Glomerular endothelial cell (primary cell): ENCODE measurements at places on chromosomes 11 and 22.

- no peak for DNase-seq
Observed at GRCh38 chr11:34166806-34167740, 61.6 kb downstream of the NAT10 start.

GRCh38 chr22:45251825-45252224 is 11.1 kb upstream of the KIAA0930 start:
- no peak for DNase-seq

GRCh38 chr11:119845305-119845704 is 116.3 kb upstream of the NECTIN1 start:
- DNase-seq: no peak

- DNase-seq: no peak
Observed at GRCh38 chr11:23100726-23101125, 240.5 kb upstream of the CCDC179 start.

- no peak for DNase-seq
Observed at GRCh38 chr11:126833065-126833464, 167.5 kb downstream of the KIRREL3 start.

GRCh38 chr22:35582218-35582860 is 34.8 kb downstream of the MB start:
- no peak for DNase-seq

DNA sequence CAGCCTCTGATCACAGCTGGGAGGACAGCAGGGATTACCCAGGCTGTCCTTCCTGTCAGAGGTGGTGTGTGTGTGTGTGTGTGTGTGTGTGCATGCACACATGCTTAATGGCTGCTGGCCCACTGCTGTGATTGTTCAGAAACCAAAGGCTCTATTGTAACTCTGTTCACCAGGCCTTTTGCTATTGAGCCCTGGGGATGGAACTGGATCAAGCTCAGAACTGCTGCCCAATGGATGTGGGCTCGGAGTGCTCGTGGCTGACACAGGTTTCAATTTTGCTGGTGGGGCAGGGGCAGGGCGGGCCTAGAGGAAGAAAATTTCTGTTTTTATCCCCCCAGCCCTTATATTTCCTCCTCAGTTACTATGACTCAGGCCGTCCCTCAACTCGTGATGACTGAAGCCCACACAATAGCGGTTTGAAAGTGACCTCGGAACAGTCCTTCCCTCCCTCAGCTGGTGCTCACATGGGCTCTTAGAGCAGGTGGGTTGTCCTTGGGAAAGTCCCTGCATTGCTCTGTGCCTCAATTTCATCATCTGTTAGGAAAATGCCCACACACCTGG is 359.3 kb downstream of the TENM4 start:
- DNase-seq: no peak

GRCh38 chr11:1755692-1756561 is 5.5 kb upstream of the IFITM10 start:
- DNase-seq: no peak

- no peak for DNase-seq
Observed at GRCh38 chr11:116829525-116830183, at the start of gene APOC3. TSS of gene APOC3 (plus strand) at chr11:116829907. CDS start at chr11:116830583, 676 bp downstream.

DNA sequence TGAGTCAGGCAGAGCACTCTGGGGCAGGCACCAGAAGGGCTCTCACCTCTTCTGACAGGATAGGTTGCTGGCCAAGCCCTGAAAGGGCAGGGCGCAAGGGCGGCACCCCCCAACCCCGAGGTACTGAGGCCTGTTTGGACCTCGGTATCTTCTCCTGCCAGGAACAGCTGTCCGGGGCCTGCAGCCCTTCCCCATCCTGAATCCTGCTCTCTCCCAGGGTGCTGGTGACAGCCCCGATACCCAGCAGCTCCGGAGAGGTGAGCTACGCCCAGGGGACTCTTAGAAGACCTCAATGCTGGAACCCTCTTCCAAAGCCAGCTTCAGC is 79.1 kb downstream of the PHF21B start:
- DNase-seq: no peak

- peak; percentile 84 for DNase-seq
Observed at GRCh38 chr11:9708544-9708943, 44.7 kb downstream of the SWAP70 start.

- no peak for DNase-seq
Observed at GRCh38 chr11:126109941-126110731, 47.5 kb upstream of the CDON start.

DNA sequence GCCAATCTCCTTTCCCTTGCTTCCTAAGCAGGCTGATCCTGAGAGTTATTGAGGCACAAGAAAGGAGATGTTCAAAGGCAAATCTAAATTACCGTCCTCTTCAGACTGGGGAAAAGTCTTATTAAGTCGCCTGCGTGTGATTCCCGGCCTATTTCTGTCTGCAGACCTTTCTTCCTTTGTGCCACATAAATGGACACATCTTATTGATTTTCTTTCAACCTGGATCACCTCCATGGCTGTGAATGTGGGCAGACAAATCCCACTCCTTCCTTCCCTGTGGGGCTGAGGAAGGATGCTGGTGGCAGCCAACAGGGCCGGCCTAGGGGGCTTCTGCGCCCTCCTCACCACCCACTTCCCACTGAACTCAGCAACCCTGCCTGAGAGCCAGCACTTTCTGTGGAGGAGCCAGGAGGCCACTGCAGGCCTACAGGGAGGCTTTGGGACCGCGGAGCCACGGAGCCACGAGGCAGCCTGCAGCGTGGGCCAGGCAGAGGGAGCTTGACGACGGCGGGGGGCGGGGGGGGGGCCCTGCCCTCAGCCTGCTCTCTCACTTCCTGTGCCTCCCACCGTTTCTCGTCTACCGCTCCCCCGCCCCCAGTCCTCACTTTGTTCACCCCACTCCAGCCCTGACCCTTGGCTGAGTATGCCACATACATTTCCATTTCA is 73.6 kb upstream of the LMO1 start:
- no peak for DNase-seq

- no peak for DNase-seq
Observed at GRCh38 chr22:17633217-17633997, 4.9 kb upstream of the ATP6V1E1 start.

- no peak for DNase-seq
Observed at GRCh38 chr11:72971192-72971967, 157.2 kb downstream of the ATG16L2 start.

GRCh38 chr22:19874307-19875060 is 19.8 kb upstream of the GNB1L start:
- no peak for DNase-seq

GRCh38 chr11:120330045-120330444 is 4.9 kb downstream of the TLCD5 start:
- DNase-seq: no peak

- no peak for DNase-seq
Observed at GRCh38 chr11:45285930-45286632, at the start of gene SYT13. TSS of gene SYT13 (minus strand) at chr11:45286341. CDS start at chr11:45286207, 134 bp downstream.
